ENCODE measurements at places on chromosomes 13 and 19.
A peak's percentile ranks its signal among the peaks of the same experiment; 100 is the strongest.

GRCh38 chr13:88958821-88959220 is 1287.7 kb downstream of the SLITRK5 start:
- no peak for DNase-seq

GRCh38 chr13:67299072-67299635 is 69.0 kb upstream of the PCDH9 start:
- DNase-seq: no peak

GRCh38 chr13:49776871-49777270 is 15.6 kb downstream of the KPNA3 start:
- no peak for DNase-seq

DNA sequence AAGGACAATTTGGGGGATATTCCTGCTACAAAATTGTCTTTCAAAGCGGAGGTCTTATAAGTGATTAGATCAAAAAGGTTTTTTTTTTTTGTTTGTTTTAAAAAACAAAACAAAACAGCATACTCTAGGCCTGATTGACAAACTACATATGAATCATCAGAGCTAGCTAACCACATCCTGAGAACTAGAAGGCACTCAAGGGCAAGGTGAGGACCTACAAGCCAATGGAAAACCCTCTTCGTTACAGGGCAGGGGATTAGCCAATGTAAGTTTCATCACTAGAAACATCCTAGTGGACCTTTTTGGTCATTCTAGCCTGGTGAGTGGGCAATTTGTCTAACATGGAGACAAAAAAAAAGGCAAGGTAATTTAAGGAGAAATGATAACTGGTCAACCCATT is 428.6 kb downstream of the RFC3 start:
- DNase-seq: no peak

DNA sequence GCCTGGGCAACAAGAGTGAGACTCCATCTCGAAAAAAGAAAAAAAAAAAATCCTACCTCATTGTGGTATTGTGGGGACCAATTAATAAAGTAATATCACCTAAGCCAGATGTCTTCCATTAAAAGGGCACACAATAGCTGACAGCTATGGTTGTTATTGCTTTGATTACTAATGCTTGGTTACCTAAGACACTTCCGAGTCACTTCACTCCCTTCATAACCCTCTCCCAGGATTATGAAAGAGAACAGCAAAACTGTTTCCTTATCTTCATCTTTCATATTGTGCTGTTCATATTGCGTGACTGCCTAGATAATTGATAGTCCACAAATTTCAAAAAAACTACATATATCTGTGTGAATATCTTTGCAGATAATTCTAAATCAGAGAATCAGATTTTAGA is 10.3 kb upstream of the HSPH1 start:
- no peak for DNase-seq

DNA sequence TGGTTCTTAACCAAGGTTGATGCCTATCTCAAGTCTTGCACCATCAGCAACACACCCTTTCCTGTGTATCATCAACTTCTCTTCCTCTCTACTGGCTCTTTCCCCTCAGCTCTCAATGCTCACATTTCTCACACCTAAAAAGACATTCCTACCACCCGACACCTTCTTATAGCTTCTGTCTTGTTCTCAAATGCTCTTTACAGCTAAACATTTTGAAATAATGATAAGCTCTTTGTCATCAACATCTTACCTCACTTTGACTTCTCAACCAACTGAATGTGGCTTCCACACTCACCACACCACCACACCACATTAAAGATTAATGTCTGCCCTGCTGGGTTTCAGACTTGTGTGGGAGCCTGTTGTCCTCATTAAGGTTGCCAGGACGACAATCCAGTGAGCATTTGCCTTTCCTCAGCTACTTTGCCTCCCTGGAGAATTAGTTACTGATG is 67.8 kb downstream of the RXFP2 start:
- DNase-seq: no peak

DNA sequence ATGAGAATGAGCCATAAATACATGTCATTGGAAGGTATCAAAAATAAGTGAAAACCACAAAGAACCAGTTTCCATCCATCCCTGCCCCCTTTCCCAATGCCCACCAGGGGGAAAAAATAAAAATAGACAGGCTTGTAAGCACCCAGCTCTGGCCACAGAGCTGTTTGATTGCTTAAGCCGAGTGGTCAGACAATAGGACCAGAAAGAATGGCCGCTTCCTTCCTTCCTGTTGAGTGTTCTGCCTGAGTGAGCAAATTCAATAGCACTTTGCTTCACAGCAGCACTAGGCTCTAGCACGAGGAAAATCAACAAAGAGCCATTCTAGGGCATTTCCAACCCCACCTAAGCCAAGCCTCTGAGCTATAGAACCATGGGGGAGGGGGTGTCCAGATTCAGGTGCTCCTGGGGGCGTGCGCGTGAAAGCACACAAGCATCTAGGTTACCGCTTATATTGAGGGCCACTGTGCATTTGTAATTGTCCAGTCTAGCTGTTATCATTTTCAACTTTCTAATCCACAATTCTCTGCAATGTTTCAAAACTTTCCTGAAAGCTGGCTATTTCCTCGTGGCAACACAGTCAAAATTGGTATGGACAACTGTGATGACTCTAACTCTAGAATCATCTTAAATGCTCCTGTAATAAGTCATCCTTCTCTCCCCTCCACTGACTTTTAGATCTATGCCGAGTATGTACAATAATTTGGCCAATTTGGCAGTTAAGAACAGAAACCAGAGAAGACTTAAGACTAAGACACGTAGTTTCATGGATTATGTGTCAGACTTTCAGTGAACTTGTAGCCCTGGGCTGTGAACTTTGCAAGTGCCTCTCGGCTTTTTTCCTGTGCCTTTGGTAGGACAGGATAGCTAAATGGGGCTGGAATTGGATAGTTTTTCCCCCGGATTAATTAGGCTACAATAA is 64.3 kb downstream of the SPRY2 start:
- DNase-seq: no peak

DNA sequence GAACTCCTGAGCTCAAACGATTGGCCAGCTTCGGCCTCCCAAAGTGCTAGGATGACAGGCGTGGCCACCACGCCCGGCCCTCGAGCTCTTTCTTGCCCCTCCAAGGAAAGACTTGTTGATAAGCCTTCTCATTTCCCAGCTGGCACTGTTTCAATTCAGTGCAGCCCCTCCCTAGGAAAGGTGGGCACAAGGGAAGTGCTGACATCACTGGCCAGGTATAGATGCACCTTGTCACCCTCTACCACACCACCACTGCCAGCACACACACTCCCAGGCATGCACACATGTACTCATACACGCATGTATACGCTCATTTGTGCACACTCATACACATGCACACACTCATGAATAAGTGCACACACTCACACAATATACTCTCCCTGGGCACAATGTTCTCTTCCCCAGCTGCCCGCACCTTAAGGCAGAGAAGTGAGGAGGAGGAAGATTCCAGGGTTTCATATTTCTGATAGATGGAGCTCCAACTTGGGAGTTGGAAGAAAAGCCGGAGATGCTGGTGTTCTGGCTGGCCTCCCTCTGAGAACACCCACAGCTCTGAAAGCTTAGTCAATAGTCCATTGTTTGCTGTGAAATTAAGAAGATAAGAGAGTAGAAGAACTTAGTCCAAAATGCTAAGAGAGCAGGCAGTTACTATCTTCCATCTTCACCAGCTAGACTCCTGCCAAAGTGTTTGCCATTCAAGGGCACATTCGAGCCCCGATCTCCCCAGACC is 196.7 kb downstream of the FOXO1 start:
- no peak for DNase-seq

GRCh38 chr13:20719783-20720182 is 16.3 kb downstream of the IL17D start:
- DNase-seq: no peak

DNA sequence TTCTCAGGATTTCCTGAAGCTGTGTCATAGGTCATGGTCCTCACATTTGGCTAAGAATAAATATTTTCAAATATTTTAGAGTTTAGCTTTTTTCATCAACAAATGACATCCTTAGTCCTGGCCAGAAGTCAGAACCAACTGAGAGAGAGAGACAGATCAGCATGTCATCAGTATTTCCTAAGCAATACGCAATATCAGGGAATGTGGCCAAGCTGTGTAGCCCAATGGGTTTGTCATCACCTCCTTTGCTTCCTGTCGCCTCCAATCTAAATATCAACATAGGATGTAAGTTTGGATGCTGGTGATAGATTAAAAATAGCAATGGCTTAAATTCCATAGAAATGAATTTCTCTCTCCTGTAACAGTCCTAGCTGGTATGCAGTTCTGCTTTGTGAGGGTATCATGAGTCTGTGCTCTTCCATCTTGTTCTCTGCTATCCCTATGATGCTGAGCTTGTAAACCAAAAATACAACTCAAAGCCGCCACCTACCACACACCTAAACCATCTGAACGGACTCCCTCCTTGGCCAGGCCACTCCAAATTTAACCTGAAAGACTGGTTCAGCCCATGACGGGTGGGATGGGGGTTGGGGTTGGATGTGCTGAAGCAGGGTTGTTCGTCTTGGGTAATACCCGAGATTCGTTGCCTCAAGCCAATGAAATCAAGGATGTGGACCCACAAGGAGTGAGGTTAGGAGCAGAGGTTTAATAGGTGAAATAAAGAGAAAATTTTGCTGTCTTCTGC is 10.0 kb upstream of the IGSF23 start:
- peak; percentile 98 for DNase-seq

- no peak for DNase-seq
Observed at GRCh38 chr13:59016250-59016649, 1147.5 kb downstream of the DIAPH3 start.

- no peak for DNase-seq
Observed at GRCh38 chr19:28435551-28436271, 777.2 kb downstream of the UQCRFS1 start.

GRCh38 chr13:74003374-74003773 is 130.8 kb downstream of the KLF12 start:
- no peak for DNase-seq

GRCh38 chr13:20161275-20161950 is 561 bp upstream of the GJA3 start:
- no peak for DNase-seq

- DNase-seq: no peak
Observed at GRCh38 chr13:28636677-28637317, 22.1 kb upstream of the POMP start.

GRCh38 chr19:7911508-7912143 is 3.0 kb upstream of the TGFBR3L start:
- DNase-seq: no peak

GRCh38 chr19:53004242-53004641 is 9.5 kb upstream of the ERVV-1 start:
- DNase-seq: no peak

DNA sequence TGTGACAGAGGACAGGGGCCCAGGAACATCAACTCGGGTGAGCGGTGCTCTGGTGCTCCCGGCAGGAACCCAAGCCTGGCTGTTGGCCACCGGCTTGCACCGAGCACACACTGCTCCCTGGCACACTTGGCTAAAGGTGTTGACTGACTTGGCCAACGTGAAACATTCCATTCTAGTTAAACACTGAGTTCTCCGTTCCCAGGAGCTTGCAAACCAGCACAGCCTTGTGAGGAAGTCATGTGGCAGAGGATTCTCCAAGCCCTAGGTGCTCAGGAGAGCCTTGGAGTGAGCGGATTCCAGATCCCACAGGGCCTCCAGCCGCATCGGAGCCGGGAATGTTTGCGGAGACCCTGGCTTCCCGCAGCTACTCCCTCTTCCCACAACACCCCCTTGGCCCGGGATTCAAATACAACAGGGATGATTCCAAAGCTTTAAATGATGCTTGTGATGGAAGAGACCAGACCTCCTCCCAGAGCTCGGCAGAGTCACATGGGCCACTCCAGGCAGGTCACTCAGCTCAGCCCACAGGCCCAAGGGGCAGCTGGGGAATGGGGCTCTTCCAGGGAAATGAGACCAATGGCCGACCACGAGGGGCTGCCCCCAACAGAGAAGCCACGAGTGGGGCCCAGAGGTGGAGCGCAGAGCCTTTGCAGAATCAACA is 2.9 kb downstream of the C13orf46 start:
- DNase-seq: no peak

GRCh38 chr13:72788831-72789230 is 6.9 kb downstream of the PIBF1 start:
- no peak for DNase-seq

- DNase-seq: no peak
Observed at GRCh38 chr19:47853003-47853402, 6.0 kb upstream of the TPRX2 start.

DNA sequence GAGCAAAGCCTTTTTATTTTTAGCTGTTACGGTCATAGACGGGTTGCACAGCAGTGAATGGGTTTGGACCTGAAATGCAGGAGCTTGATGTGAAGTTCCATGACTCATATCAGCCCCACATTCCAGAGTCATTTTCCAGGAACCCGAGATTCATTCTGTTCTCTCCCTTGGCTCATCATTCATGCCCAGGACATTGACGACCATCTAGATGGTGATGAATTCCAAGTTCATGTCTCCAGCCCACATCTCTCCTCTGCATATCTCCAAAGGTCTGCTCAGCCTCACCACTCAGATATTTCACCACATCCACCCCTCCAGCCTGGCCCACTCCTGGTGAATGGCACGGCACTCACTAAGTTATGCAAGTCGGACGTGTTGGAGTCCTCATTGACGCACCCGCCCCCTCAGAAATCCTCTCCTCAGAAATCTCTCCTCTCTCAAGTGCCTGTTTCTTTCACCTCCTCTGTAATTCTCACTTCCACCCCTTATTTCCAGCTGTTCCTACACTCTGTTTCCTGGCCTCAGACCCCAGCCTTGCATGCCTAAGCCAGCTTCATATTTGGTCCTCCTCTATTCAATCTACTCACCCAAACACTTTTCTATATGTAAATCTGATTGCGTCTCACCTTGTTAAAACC is 83.1 kb downstream of the ALOX5AP start:
- no peak for DNase-seq

GRCh38 chr13:29840585-29840984 is 9.8 kb downstream of the UBL3 start:
- DNase-seq: no peak

- no peak for DNase-seq
Observed at GRCh38 chr19:41619018-41619556, 7.8 kb downstream of the CEACAM4 start.

GRCh38 chr19:5831159-5831558 is 8.3 kb downstream of the FUT6 start:
- DNase-seq: no peak

DNA sequence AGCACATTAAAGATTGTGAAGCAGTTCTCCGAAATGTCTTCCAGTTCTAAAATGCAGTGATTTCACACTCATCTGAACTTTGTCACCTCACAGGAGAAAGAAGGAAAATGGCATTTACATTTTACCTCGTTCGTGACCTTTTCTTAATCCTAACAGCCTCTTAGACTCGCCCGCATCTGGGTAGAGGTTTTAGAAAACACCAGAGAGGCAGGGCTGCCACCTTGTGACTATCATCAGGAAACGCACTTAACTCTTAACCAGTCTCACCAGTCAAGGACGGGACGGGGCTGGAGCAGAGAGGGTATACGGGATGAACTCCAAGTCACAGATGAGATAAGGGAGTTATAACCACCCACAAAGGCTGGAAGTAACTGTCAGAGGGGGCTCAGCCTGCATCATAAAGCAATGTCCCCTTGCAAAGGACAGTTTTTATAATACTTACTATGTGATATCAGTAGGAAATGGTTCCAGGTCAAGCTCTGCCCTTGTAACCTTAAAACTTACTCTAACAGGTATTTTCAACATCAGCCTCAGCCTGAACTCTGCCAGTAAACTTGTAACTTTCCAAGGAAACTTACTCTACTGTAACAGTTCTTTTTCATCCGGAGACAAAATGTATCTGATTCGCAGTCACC is 8.6 kb upstream of the CEACAM6 start:
- DNase-seq: peak; percentile 23

All from HS-27A (cell line).